ENCODE measurements at places on chromosomes 2 and 18. TPM values are rescaled to one million over a fixed set of nuclear protein-coding genes. Genes with fewer than 3 reads are reported as not detected.

Gene HAAO
- 3.5 TPM for total RNA-seq

Gene UGT1A9
- total RNA-seq = not detected

- DNase-seq = no peak
- H3K27me3 ChIP-seq = no peaks in the 10 kb centered on the region
- no peak overlapping the region for H3K4me3 ChIP-seq
- H3K27ac ChIP-seq = no peak overlapping the region
- H3K36me3 ChIP-seq = no peaks in the 10 kb centered on the region
Measured at GRCh38 chr2:181642086-181642485, 14.8 kb downstream of the CERKL start.

GRCh38 chr2:38131676-38132075 lies 55.7 kb upstream of the CYP1B1 start:
- H3K27ac ChIP-seq = no peak overlapping the region
- DNase-seq = no peak
- H3K36me3 ChIP-seq = no peaks in the 10 kb centered on the region
- no peaks in the 10 kb centered on the region for H3K27me3 ChIP-seq
- H3K4me1 ChIP-seq = no peaks in the 10 kb centered on the region

- no peak overlapping the region for H3K27ac ChIP-seq
- no peaks in the 10 kb centered on the region for H3K36me3 ChIP-seq
- no peak overlapping the region for H3K4me3 ChIP-seq
- H3K27me3 ChIP-seq = no peaks in the 10 kb centered on the region
- no peak for DNase-seq
Measured at GRCh38 chr2:3600256-3600855, 5.4 kb downstream of the COLEC11 start.

DNA sequence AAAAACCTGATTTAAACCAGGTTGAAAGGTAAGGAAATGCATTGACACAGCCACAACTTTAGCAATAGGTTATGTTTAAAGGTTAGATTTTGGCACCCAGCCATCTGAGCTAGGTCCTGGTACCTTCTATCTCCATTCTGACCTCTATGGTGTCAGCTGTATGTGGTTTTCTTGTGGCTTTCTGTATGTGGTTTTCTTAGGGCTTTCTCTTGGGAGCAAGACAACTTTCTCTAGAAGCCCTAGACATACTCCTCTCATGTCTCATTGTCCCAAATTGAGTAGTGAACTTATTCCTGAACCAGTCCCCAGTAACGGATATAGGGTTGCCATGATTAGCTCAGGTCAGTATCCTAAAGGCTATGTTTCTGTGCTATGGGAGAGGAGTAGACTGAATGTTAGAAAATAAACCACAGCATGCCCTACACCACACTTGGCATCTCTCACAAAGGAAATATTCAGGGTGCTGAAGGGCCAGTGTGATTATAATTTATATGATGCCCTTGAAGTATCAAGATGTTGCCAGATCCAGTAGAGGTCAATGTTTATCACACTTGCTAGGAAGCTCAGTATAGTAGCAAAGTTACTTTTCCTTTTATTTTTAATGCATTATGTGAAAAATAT lies 176.1 kb downstream of the CAPN13 start:
- H3K4me1 ChIP-seq = peaks cover 13% of the 10 kb centered on the region
- no peak for DNase-seq

- no peak overlapping the region for H3K27ac ChIP-seq
- no peak overlapping the region for H3K4me3 ChIP-seq
- DNase-seq = no peak
- no peaks in the 10 kb centered on the region for H3K27me3 ChIP-seq
- no peaks in the 10 kb centered on the region for H3K36me3 ChIP-seq
Measured at GRCh38 chr2:128313091-128313836, 5.4 kb downstream of the HS6ST1 start.

- no peaks in the 10 kb centered on the region for H3K36me3 ChIP-seq
- H3K4me1 ChIP-seq = peaks cover 35% of the 10 kb centered on the region
- no peak overlapping the region for H3K4me3 ChIP-seq
- H3K27ac ChIP-seq = no peak overlapping the region
- DNase-seq = no peak
Measured at GRCh38 chr18:74477771-74478170, 18.4 kb upstream of the CNDP2 start.

GRCh38 chr2:114546531-114546930 lies 104.1 kb downstream of the DPP10 start:
- no peaks in the 10 kb centered on the region for H3K36me3 ChIP-seq
- H3K27me3 ChIP-seq = peaks cover 8% of the 10 kb centered on the region
- no peak for DNase-seq
- H3K4me1 ChIP-seq = no peaks in the 10 kb centered on the region
- no peak overlapping the region for H3K4me3 ChIP-seq

DNA sequence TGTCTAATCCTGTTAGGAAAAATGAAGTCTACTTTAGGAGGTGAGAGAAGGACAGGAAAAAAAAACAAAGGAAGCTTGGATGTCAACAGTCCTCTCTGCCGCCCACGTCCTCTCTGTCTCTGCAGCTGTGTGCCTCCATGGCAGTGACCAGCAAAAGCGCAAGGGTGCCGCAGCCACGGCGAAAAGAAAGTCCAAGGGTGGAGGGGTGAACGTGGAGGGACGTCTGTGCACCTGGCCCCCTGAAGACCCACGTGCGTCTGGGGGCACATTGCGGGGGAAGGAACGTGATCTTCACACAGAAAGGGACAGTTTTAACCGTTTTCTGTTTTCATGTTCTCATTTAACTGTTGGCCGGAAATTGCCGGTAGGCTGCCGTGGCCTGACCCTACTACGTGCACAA lies 152.7 kb downstream of the MBP start:
- no peak for DNase-seq
- no peak overlapping the region for H3K27ac ChIP-seq
- no peaks in the 10 kb centered on the region for H3K27me3 ChIP-seq
- no peak overlapping the region for H3K4me3 ChIP-seq
- no peaks in the 10 kb centered on the region for H3K4me1 ChIP-seq

GRCh38 chr2:96325041-96325883 lies at the start of gene ITPRIPL1:
Gene ITPRIPL1, plus strand, starts transcription at chr2:96325317. Its CDS starts 523 bp downstream, at chr2:96325840.
- peak within 1 kb of the TSS; percentile 16 for H3K27ac ChIP-seq
- no peaks in the 10 kb centered on the region for H3K36me3 ChIP-seq
- peaks cover 11% of the 10 kb centered on the region for H3K27me3 ChIP-seq
- H3K4me3 ChIP-seq = peak within 1 kb of the TSS; percentile 69
- peak; percentile 16 for DNase-seq
- peaks cover 22% of the 10 kb centered on the region for H3K4me1 ChIP-seq

DNA sequence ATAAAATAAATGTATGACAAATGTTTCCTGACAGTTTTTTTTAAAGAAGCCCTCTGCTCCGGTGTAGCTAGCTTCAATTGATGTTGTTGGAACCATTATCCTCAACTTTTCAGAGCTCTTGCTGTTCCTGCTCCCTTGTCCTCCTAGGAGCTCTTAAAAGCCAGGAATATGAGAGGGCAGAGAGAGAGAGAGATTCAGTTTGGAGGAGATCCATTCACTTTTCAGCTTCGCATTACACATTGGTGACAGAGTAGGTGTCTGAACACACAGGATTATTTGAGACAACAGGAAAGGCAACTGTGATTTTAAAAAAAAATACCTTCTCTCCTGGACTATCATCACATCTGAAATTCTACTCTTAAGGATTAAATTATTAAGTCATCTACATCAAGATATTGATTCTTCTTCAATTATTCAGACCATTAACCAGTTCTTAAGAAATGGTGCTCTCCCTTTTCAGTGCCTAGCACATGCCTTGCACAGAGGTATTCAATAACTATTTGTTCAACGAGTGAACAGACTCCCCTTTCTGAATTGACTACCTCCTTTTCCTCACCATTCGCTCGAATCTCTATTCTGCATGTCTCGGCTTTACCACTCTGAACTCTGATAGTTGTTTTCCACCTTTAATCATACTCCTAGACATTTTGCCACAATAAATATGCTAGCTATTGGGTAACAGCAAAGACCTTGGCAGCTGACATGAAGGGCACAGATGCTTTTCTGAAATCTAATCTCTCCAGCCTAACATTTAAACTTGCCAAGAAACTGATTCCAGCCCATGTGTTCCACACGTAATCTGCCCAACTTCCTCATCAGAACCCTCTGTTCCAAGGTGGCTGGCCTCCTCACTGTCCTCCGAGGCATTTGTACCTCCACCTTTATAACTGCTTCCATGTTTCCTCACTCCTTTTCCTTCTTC lies 28.6 kb upstream of the SLC35F5 start:
- peak; percentile 46 for DNase-seq
- H3K4me1 ChIP-seq = peaks cover 15% of the 10 kb centered on the region
- H3K36me3 ChIP-seq = no peaks in the 10 kb centered on the region

Gene SIX2
- total RNA-seq = 1.1 TPM

- H3K4me3 ChIP-seq = no peak overlapping the region
- H3K4me1 ChIP-seq = peaks cover 8% of the 10 kb centered on the region
- H3K36me3 ChIP-seq = no peaks in the 10 kb centered on the region
- no peaks in the 10 kb centered on the region for H3K27me3 ChIP-seq
Measured at GRCh38 chr2:40760071-40760666, 308.3 kb upstream of the SLC8A1 start.

- H3K4me1 ChIP-seq = peaks cover 6% of the 10 kb centered on the region
- no peaks in the 10 kb centered on the region for H3K27me3 ChIP-seq
- no peak overlapping the region for H3K4me3 ChIP-seq
Measured at GRCh38 chr18:76999077-76999476, 133.5 kb downstream of the MBP start.

DNA sequence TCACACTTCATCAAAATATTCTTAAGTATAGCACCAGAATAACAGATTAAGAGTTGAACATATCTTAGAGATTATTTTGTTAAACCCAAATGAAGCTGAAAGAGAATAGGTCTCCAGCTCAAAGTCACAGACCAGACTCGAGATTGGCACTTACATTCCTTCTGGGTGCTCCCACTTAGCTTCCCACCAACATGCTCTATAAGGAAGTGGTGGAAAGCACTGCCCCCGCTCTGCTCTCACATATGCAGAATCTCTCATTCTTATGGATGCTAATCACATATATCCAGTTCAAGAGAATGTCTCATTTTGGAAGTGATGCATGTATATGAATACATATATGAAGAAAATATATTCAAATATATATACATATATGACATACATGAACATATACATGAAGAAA lies 71.5 kb upstream of the CD226 start:
- H3K36me3 ChIP-seq = peaks cover 5% of the 10 kb centered on the region
- no peak overlapping the region for H3K4me3 ChIP-seq
- H3K4me1 ChIP-seq = peaks cover 10% of the 10 kb centered on the region
- DNase-seq = no peak
- no peak overlapping the region for H3K27ac ChIP-seq

Gene TAF4B
- total RNA-seq = 1.7 TPM

DNA sequence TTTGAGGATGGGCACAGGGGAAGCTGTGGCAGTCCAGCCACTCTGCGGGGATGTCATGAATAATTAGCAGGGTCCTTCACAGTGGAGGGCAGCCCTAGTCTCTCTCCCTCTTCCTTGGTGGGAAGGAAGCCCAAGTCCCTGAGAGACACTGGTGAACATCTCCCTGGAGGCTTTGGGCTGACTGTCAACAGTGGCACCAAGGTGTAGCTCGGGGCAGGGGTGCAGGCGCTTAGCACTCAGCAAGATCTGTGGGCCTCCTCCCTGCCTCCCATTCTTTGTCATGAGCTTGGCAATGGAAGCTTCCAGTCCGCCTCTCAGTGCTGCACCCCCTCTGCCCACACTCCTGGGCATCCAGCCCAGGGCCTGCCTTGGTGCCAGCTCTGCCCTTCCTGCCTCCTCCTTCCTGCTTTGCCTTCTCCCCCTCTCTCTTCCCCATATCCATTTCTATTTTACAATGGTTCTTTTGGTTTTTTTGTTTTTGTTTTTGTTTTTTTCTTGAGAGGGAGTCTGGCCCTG lies 59.4 kb downstream of the STEAP3 start:
- DNase-seq = peak; percentile 62
- H3K27me3 ChIP-seq = no peaks in the 10 kb centered on the region
- H3K4me3 ChIP-seq = no peak overlapping the region
- H3K4me1 ChIP-seq = no peaks in the 10 kb centered on the region
- peak overlapping the region; percentile 22 for H3K27ac ChIP-seq
- H3K36me3 ChIP-seq = no peaks in the 10 kb centered on the region

- no peaks in the 10 kb centered on the region for H3K27me3 ChIP-seq
- no peaks in the 10 kb centered on the region for H3K36me3 ChIP-seq
- H3K4me3 ChIP-seq = no peak overlapping the region
- H3K4me1 ChIP-seq = peaks cover 8% of the 10 kb centered on the region
- no peak overlapping the region for H3K27ac ChIP-seq
- DNase-seq = no peak
Measured at GRCh38 chr2:202883987-202884675, 12.6 kb upstream of the ICA1L start.

GRCh38 chr2:26352892-26353291 lies 6.3 kb upstream of the ADGRF3 start:
- no peak overlapping the region for H3K27ac ChIP-seq
- no peak for DNase-seq
- no peaks in the 10 kb centered on the region for H3K4me1 ChIP-seq

Gene SCYGR5
- not detected for total RNA-seq

Gene FN1
- total RNA-seq = 416 TPM

- DNase-seq = no peak
- H3K36me3 ChIP-seq = no peaks in the 10 kb centered on the region
- no peaks in the 10 kb centered on the region for H3K4me1 ChIP-seq
- no peaks in the 10 kb centered on the region for H3K27me3 ChIP-seq
Measured at GRCh38 chr18:36128907-36129299, 237 bp downstream of the SLC39A6 start.

- no peaks in the 10 kb centered on the region for H3K36me3 ChIP-seq
- no peak for DNase-seq
- H3K27ac ChIP-seq = peak overlapping the region; percentile 62
- no peaks in the 10 kb centered on the region for H3K27me3 ChIP-seq
- H3K4me3 ChIP-seq = no peak overlapping the region
- peaks cover 11% of the 10 kb centered on the region for H3K4me1 ChIP-seq
Measured at GRCh38 chr18:25287106-25287505, 64.9 kb downstream of the ZNF521 start.

Gene CGREF1
- total RNA-seq = 0.24 TPM

DNA sequence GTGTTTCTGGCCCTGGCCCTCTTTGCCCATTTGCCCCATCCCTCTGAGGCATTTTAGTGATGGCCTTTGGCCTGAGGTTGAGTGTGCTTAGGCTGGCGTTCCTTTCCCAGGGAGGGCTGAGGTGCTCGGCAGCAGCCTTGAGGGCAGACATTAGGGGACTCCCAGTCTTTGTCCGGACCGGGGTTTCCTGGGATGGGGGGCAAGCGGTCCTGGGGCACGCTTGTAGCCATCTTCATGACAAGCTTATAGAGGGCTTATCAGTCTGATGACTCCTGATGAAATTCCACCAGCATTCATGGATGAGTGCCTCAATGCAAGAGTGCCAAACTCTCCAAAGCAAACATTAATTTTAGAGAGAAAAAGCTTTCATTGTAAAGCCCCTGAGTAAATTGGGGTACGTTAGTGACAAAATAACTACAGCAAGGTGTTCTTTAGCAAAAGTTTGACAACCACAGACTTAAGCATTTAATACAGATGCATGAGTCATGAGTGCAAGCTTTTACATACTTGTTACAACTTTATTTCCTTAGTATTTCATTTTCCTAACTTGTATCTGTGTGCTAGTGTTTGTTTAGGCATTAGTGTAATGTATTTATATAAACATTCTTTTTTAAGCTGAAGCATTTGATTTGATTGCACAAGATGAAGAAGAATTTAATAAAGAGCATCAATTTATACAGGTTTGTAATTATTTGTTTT lies 45.6 kb downstream of the CEP192 start:
- no peaks in the 10 kb centered on the region for H3K4me1 ChIP-seq
- H3K27me3 ChIP-seq = no peaks in the 10 kb centered on the region
- H3K36me3 ChIP-seq = peaks cover 62% of the 10 kb centered on the region
- H3K27ac ChIP-seq = no peak overlapping the region

All from heart left ventricle (tissue), 16 donors.